ENCODE measurements at places on chromosomes 6 and 20.

DNA sequence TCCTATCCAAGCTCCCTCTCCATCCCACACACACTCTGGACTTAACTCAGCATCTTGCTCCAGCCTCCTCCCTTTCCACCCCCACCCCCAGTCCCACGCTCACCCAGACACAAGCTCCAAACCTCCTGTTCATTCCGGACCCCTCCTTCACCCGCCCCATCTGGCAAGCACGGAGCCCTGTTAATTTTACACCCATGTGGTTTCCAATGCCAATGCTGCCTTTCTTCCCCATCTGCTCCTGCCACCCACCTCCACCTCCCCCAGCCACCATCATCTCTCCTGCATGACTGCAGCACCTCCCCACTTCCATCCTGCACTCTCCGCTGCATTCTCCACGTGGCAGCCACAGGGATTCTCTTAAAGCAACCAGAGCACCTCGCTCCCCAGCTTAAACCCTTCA lies 9.9 kb upstream of the CDK5RAP1 start:
- DNase-seq = no peak

- no peak for DNase-seq
These were observed 295.1 kb downstream of the SMOC2 start for GRCh38 chr6:168736039-168736438.

- no peak for DNase-seq
These were observed 91.7 kb downstream of the SLC35B3 start for GRCh38 chr6:8343600-8343999.

DNA sequence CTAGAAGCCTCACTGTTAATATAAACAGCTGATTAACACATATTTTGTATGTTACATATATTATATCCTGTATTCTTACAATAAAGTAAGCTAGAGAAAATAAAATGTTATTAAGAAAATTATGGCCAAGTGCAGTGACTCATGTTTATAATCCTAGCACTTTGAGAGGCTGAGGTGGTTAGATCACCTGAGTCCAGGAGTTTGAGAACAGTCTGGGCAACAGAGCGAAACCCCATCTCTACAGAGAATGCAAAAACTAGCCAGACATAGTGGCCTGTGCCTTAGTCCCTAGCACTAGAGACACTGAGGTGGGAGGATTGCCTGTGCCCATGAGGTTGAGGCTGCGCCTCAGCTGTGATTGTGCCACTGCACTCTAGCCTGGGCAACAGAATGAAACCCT lies 81.9 kb downstream of the NCOA3 start:
- no peak for DNase-seq

All from fibroblast of skin of left biceps (primary cell).